HEK293T (cell line): ENCODE measurements at places on chromosomes 1 and 21.

DNA sequence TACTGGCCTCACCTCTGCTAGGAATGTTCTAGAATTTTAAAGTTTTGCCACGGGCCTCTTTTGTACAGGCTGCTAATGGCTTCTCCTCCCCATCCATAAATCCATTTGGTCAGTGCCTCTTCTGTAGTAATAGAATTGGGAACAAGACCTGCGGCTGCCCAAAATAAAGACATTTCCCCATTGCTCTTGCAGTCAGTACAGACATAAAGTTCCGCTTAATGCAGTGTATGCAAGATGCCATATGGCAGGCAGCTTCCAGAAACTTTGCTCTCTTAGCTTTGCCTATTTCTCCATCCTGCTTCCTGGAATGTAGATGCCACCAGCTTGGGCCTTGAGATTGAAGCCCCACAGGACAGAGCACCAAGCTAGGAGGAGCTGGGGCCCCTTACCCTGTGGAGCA lies 3.7 kb upstream of the SLC2A5 start:
- no peak for DNase-seq

DNA sequence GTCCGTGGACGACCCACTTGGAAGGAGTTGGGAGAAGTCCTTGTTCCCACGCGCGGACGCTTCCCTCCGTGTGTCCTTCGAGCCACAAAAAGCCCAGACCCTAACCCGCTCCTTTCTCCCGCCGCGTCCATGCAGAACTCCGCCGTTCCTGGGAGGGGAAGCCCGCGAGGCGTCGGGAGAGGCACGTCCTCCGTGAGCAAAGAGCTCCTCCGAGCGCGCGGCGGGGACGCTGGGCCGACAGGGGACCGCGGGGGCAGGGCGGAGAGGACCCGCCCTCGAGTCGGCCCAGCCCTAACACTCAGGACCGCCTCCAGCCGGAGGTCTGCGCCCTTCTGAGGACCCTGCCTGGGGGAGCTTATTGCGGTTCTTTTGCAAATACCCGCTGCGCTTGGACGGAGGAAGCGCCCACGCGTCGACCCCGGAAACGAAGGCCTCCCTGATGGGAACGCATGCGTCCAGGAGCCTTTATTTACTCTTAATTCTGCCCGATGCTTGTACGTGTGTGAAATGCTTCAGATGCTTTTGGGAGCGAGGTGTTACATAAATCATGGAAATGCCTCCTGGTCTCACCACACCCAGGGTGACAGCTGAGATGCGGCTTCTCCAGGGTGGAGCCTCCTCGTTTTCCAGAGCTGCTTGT lies 32.4 kb downstream of the PRMT2 start:
- peak; percentile 56 for DNase-seq

GRCh38 chr1:66327588-66327987 lies 206.4 kb upstream of the SGIP1 start:
- DNase-seq = no peak

- DNase-seq = no peak
These were observed 210.8 kb downstream of the COL11A1 start for GRCh38 chr1:102897557-102897956.

- no peak for DNase-seq
These were observed 26.8 kb downstream of the EIF4G3 start for GRCh38 chr1:21149855-21150432.

- DNase-seq = no peak
These were observed 25.1 kb upstream of the NUF2 start for GRCh38 chr1:163296504-163297263.

GRCh38 chr1:245971711-245972085 lies 535.4 kb downstream of the SMYD3 start:
- DNase-seq = no peak

- DNase-seq = no peak
These were observed 4.6 kb downstream of the CTPS1 start for GRCh38 chr1:40984066-40984465.

GRCh38 chr1:233993651-233994050 lies 89.2 kb downstream of the SLC35F3 start:
- DNase-seq = no peak

GRCh38 chr1:217521317-217521716 lies 109.6 kb downstream of the GPATCH2 start:
- DNase-seq = no peak

- DNase-seq = no peak
These were observed 12.3 kb downstream of the RNF223 start for GRCh38 chr1:1061682-1062345.

GRCh38 chr21:18518054-18518481 lies 114.5 kb upstream of the TMPRSS15 start:
- DNase-seq = no peak

DNA sequence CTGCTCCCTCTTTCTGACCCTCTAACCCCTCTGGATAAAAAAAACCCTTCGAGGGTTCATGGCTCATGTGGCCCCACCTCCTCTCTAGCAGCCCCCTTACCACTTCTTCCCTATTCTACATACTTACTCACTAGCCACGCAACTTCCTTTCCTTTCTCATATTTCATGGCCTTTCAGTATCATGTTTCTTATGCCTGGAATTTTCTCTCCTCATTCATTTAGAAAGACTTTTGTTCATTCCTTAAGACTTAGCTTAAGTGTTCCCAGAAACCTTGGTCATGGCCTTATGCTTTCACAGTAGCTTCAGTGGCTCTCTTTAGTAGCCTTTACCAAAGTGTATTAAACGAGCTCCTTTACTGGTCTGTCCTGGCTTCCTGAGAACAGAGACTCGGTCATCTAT lies 6.1 kb downstream of the ACP6 start:
- DNase-seq = no peak

- no peak for DNase-seq
These were observed 56.3 kb downstream of the POU2F1 start for GRCh38 chr1:167276969-167277368.

DNA sequence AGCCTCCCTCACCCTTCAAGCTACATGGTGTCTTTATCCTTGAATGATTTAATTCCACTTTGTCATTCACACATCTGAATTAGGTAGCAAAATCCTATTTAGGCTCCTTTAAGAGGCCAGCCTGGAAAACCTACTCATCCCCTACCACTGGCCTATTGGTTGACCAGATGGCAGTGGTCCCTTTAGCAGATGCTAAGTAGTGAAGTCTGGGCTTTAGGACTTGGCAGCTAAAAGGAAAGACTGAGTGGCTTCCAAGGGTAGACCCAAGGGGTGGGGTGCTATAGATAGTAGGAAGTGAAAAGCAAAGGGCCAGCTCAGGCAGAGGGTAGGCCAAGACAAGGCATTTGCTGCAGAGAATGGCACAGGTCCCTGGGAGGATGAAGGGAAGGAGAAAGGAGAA lies 46.6 kb downstream of the KCNJ6 start:
- DNase-seq = no peak

- DNase-seq = no peak
These were observed 355.4 kb downstream of the PTPRU start for GRCh38 chr1:29591601-29592260.
